ENCODE measurements at places on chromosomes 4 and X. TPM values are rescaled to one million over a fixed set of nuclear protein-coding genes. Genes with fewer than 3 reads are reported as not detected.

Gene PRAF2
- 56.2 TPM for polyA plus RNA-seq

Gene MAGED4B
- polyA plus RNA-seq: 99.6 TPM

Gene HELT
- polyA plus RNA-seq: not detected

Gene CFI
- 2.6 TPM for polyA plus RNA-seq

Gene ARSH
- not detected for polyA plus RNA-seq

Gene CPZ
- polyA plus RNA-seq: 4.7 TPM

Gene CENPU
- polyA plus RNA-seq: 16.5 TPM

Gene NDST3
- 0.07 TPM for polyA plus RNA-seq

Gene GRIA3
- polyA plus RNA-seq: 3.3 TPM

GRCh38 chr4:158811704-158812103, 42.9 kb downstream of the FNIP2 start:
- DNase-seq: no peak
- H3K4me1 ChIP-seq: peaks cover 65% of the 10 kb centered on the region
- peak overlapping the region; percentile 99 for H3K27ac ChIP-seq
- H3K36me3 ChIP-seq: no peaks in the 10 kb centered on the region

- DNase-seq: no peak
Observed at GRCh38 chr4:81343536-81343935, 128.2 kb downstream of the RASGEF1B start.

DNA sequence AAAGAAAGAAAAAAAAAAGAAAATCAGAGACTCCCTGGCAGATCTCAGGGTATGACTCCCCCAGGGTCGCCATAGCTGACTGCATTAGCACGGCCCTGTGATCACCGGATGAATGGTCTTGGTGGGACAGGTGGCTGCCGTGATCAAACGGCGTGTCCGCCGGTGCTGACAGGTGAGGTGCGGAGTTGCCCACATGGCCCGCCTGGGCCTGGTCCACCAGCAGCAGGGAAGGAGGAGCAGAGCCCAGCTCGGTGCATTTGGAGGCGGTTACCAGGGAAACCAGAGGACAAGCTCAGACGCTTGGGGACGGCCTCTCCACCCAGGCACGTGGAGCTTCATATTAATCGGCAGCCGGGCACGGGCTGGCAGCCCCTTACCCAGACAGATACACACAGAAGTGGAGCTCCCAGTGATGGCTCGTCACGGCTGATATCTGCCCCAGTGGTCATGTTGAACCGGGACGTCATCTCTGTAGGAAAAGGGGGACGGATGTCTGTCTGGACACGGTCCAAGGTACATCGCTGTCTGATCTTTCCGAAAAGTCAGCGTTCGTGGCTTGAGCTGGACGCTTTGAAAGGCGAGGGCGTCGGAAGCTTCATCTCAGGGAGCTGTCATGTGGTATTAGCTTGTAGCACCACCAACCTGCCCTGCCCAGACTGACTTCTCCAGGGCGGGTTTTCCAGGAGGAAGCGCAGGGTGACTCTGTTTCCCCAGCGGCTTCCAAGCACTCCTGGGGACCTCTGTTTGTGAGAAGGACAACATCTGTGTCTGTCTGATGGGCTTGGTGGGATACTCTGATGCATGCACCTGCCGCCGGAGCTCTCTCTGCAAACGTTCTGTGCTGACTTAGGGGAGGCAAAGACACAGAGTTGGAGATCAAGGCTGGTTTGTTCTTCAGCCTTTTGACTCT, 180.7 kb downstream of the CRLF2 start:
- H3K4me3 ChIP-seq: no peak overlapping the region
- no peak for DNase-seq
- H3K4me1 ChIP-seq: no peaks in the 10 kb centered on the region
- no peaks in the 10 kb centered on the region for H3K36me3 ChIP-seq

GRCh38 chr4:90840828-90841227, 713.6 kb downstream of the CCSER1 start:
- no peak overlapping the region for H3K27ac ChIP-seq
- no peaks in the 10 kb centered on the region for H3K36me3 ChIP-seq
- H3K27me3 ChIP-seq: no peaks in the 10 kb centered on the region
- no peak overlapping the region for H3K4me3 ChIP-seq

DNA sequence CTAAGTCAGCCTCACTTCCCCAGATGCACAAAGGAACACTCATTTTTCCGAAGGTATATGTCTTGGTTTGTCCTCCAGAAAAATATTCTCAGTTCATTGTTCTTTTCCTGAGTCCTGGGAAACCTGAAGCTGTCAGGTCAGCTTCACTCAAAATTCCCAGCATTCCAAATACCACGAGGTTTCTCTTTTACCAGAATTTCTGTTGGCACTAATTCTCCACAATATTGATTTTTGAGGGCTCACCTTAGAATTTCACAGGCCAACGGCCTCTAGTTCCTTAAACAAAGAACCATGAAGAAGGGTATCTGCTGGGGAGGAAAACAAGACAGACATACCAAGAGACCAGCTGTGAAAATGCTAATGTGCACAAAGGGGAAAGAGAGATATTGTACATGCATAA, 8.0 kb upstream of the MAGEB5 start:
- no peaks in the 10 kb centered on the region for H3K4me1 ChIP-seq
- DNase-seq: no peak
- no peak overlapping the region for H3K4me3 ChIP-seq
- no peaks in the 10 kb centered on the region for H3K36me3 ChIP-seq
- no peaks in the 10 kb centered on the region for H3K27me3 ChIP-seq

DNA sequence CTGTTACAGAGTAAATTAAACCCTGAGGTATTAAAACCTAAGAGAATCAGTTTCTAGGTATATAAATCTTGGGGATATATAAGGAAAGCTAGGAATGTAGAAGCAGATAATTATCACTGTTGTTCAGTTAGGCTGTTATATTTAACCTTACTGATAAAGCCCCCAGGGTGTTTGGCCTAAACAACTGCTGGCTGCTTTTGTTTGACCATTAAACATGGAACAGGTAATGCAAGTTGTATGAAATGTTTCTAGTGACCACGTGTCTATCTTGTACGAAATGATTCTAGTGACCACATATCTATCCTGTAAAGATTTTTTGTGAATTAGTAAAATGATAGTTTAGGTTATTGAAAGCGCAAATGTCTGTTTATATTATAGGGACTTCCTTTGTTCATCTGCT, 52.6 kb downstream of the SGMS2 start:
- H3K4me3 ChIP-seq: no peak overlapping the region
- no peaks in the 10 kb centered on the region for H3K36me3 ChIP-seq
- no peaks in the 10 kb centered on the region for H3K4me1 ChIP-seq
- no peak overlapping the region for H3K27ac ChIP-seq
- H3K27me3 ChIP-seq: no peaks in the 10 kb centered on the region

- DNase-seq: no peak
- no peaks in the 10 kb centered on the region for H3K27me3 ChIP-seq
- H3K27ac ChIP-seq: no peak overlapping the region
- H3K36me3 ChIP-seq: no peaks in the 10 kb centered on the region
Observed at GRCh38 chr4:85556283-85556682, 81.3 kb downstream of the ARHGAP24 start.

DNA sequence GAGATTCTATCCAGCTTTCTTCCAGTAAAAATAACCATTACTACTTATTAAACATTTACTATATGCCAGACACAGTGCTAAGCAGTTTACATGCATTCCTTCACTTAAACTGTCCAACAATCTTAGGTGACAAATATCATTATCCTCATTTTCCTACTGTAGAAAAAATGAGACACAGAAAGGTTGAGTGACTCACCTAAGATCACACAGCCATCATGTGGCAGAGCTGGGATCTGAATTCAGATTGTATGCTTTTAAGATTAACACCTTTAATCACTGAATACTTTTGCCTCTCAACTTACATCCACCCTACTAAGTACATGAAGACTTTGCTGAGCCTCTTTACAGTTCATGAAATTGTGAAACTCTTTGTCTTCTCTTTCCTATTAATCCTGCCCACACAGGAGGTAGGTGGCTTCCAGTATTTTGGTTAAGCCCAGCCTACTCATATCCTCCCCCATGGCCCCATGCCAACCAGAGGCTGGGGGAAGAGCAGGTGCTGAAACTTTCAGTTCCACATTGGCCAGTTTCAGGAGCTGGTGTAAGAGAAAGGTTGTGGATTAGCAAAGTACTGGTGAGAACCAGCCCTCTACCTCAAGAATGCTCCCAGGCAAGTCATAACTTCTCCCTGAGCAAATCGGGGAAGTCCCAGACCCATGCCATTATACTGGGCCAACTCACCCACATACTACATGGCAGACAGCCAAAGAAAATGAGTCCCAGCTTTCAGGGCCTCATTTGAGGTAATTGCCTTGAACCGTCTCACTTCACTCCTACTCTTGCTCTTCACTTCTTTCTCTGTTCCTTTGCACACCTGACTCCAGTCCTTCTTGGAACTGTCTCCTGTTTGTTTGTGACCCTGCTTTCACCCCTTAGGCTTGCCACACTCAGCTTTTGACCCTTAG, 211.1 kb downstream of the GUCY2F start:
- no peak overlapping the region for H3K27ac ChIP-seq
- no peaks in the 10 kb centered on the region for H3K36me3 ChIP-seq
- H3K4me1 ChIP-seq: no peaks in the 10 kb centered on the region
- H3K4me3 ChIP-seq: no peak overlapping the region

DNA sequence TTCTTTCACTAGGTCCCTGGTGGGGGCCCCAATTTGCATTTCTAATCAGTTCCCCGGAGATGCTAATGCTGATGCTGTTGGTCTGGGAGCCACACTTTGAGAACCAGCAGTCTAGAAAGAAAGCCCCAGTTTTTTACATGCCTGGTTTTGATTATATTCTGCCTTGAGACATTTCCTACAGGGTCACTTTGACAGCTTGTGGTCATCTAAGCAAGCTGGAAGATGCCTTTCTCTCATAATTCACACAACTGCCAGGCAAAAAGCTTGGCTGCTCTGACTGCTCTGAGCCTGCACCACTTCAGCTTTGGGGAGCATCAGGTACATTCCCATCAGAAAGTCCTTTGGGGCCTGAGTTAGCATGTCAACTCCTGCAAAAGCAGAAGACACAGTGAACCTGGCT, 5.9 kb upstream of the PLAC1 start:
- H3K4me1 ChIP-seq: no peaks in the 10 kb centered on the region
- H3K4me3 ChIP-seq: no peak overlapping the region
- H3K27me3 ChIP-seq: no peaks in the 10 kb centered on the region
- H3K27ac ChIP-seq: no peak overlapping the region
- H3K36me3 ChIP-seq: no peaks in the 10 kb centered on the region

DNA sequence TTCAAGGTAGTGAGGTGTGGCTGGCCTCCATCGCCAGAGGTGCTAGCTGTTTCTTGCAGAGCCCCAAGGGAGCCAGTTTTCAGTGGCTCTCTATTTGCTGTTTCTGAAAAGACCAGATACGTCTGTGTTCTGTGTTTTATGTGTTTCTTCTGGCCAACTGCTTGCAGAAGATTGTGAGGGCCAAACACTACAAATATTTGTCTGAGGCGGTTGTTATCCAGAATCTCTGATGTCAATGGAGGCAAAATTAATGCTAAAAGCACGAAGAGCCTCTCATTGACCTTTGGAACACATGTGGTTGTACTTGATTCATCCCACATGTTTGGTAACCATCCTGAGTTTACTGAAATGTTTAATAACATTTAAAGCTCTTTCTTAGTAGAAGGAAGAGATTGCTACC, 113.9 kb downstream of the CT47B1 start:
- DNase-seq: no peak
- H3K27ac ChIP-seq: no peak overlapping the region
- H3K4me3 ChIP-seq: no peak overlapping the region
- H3K36me3 ChIP-seq: no peaks in the 10 kb centered on the region

DNA sequence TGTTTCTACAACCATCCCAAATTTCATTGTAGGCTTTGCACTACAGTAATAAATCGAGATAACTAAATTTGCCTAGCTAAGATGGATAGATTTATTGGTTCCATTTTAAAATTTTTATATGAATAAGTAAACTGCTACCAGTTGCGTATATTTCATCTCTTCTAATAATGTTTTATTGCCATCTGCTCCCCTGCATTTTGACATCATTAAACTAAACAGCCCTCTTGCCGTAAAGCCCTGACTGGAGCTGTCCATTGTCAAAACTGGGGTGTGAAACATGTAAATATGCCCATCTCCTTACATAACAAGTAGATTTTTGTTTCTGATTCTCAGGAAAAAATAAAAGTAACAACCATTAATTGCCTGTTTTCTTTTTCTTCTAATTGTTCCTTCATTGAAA, 130.8 kb upstream of the BMPR1B start:
- peaks cover 61% of the 10 kb centered on the region for H3K36me3 ChIP-seq
- no peak for DNase-seq
- no peaks in the 10 kb centered on the region for H3K27me3 ChIP-seq
- no peak overlapping the region for H3K4me3 ChIP-seq
- no peaks in the 10 kb centered on the region for H3K4me1 ChIP-seq
- peak overlapping the region; percentile 18 for H3K27ac ChIP-seq

GRCh38 chr4:101258883-101259282, 88.4 kb downstream of the PPP3CA start:
- H3K27me3 ChIP-seq: no peaks in the 10 kb centered on the region
- no peak for DNase-seq
- no peak overlapping the region for H3K27ac ChIP-seq
- H3K36me3 ChIP-seq: no peaks in the 10 kb centered on the region
- H3K4me3 ChIP-seq: no peak overlapping the region

GRCh38 chrX:149207518-149207917, 297.6 kb downstream of the IDS start:
- H3K27me3 ChIP-seq: no peaks in the 10 kb centered on the region
- no peak for DNase-seq
- no peaks in the 10 kb centered on the region for H3K4me1 ChIP-seq
- H3K27ac ChIP-seq: no peak overlapping the region
- H3K4me3 ChIP-seq: no peak overlapping the region
- H3K36me3 ChIP-seq: no peaks in the 10 kb centered on the region

GRCh38 chrX:24493740-24494581, 28.9 kb downstream of the PDK3 start:
- no peak for DNase-seq
- no peaks in the 10 kb centered on the region for H3K4me1 ChIP-seq
- no peak overlapping the region for H3K4me3 ChIP-seq
- no peaks in the 10 kb centered on the region for H3K36me3 ChIP-seq
- no peak overlapping the region for H3K27ac ChIP-seq

GRCh38 chr4:119774840-119775239, 146.2 kb upstream of the PDE5A start:
- H3K27ac ChIP-seq: no peak overlapping the region
- H3K4me3 ChIP-seq: no peak overlapping the region
- no peaks in the 10 kb centered on the region for H3K4me1 ChIP-seq
- H3K27me3 ChIP-seq: no peaks in the 10 kb centered on the region

GRCh38 chr4:151882072-151882803, 121.4 kb upstream of the GATB start:
- H3K27me3 ChIP-seq: no peaks in the 10 kb centered on the region
- DNase-seq: no peak
- no peak overlapping the region for H3K27ac ChIP-seq
- H3K4me1 ChIP-seq: no peaks in the 10 kb centered on the region
- no peak overlapping the region for H3K4me3 ChIP-seq
- H3K36me3 ChIP-seq: no peaks in the 10 kb centered on the region

DNA sequence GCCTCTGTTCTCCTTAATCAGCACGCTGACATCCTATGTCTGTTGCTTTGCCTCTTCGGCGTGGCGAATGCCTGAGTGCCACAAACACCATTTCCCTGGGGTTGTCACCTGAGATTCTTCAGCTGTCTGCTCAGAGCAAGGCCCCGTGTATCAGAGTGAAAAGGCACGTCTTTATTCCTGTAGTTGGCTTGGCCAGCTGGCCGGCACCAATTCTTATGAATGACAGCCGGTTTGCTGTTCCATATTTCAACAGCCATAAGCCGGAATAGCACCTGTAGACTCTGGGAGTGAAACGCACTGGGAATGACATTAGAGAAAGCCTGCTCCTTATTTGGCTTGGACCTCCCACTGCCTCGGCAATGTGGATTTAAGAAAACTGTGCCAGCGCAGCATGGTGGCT, 89.3 kb downstream of the MGST2 start:
- H3K4me3 ChIP-seq: no peak overlapping the region
- no peaks in the 10 kb centered on the region for H3K36me3 ChIP-seq
- H3K27me3 ChIP-seq: no peaks in the 10 kb centered on the region
- DNase-seq: no peak
- H3K27ac ChIP-seq: no peak overlapping the region
